Stimulated activated CD8-positive, alpha-beta memory T cell treated with anti-CD3 and anti-CD28 coated beads, Interleukin-7, amount 100 ng/mL, for 1 hour (primary cell): ENCODE measurements at places on chromosomes 7 and 10.

DNA sequence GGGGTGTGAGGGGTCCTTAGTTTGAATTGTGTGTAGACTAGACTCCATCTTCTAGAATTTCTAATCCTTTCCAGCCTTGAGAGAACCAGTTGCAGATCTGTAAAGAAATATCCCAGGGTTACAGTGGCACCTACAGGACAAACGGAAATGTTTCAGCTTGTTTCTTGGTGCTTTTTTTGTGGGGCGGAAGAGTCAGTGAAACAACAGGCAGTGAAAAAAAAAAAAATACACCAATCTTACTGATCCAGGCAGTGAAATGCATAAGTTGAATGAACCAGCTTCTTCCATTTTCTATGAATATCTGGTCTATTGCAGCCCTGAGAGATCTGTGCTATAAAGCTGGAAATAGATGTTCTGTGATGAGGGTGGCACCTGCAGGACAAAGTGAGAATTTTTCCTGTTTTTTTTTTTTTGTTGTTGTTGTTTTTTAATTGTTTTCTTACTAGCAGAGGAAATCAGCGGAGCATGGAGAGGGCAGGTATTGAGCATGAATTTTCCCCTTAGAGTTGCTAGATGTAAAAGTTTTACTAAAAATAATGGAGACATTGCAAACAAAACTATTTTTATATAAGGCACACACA lies 81.9 kb upstream of the DYNC1I1 start:
- no peak for DNase-seq

DNA sequence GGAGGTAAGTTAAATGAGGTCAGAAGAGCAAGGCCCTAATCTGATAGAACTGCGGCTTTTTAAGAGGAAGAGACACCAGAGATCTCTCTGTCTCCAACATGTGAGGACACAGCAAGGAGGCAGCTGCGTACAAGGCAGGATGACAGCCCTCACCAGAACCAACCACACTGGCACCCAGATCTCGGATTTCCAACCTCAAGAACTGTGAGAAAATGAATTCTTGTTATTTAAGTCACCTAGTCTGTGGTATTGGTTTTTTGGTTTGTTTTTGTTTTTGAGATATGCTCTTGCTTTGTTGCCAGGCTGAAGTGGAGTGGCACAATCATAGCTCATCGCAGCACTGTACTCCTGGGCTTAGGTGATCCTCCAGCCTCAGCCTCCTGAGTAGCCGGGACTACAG lies 127.2 kb downstream of the DLG5 start:
- no peak for DNase-seq

DNA sequence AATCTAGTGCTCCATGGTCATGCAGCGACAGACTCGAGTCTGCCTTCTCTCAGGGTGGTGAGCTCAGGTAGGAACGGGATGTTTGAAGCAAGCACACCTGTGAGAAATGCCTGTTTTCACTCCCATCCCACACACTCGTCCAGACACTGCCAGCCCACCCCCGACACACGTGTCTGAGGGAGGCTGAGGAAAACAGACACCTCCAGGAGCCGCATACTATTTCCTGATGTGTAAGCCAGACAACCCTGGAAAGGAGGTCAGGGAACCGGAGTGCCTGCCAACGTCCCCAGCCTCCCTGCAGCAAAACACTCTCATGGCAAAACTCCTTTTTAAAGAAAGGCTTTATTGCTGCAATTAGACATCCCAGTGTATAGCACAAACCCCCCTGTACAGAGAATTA lies 80.2 kb downstream of the ALOX5 start:
- no peak for DNase-seq

DNA sequence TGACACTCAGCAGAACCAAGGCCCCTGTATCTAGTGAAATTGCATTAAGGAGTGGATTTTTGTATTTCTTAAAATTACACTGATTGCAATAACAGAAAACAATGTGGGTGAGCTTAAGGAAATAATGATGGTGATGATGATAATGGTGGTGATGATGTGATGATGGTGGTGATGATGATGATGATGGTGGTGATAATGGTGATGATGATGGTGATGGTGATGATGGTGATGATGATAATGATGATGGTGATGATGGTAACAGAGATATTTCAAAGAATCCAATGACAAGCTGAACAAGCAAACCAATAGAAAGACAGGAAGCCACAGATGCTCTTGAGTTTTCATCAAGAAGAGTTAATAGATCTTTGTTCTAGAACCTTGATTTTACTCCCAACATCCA lies 630.7 kb upstream of the AUTS2 start:
- no peak for DNase-seq

DNA sequence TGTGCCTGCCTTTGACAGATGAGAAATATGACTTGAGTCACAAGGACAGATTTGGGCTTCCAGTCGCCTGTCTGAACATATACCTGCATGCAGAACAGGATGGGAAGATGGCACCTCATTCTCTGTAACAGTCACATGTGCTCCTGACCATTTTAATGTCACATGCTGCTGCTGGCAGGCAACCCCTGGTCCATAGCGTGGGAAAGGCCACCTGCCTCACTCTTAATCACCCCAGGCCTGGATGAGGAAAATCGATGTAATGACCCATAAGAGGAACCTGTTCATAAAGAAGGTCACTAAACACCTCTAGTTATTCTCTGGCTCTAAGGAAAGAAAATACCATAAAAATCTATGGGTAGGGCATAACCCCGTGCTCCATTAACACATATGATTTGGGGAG lies 110.2 kb downstream of the GFRA1 start:
- DNase-seq, result no peak

- no peak for DNase-seq
These were observed 241.0 kb upstream of the PRSS1 start for GRCh38 chr7:142508251-142508650.

DNA sequence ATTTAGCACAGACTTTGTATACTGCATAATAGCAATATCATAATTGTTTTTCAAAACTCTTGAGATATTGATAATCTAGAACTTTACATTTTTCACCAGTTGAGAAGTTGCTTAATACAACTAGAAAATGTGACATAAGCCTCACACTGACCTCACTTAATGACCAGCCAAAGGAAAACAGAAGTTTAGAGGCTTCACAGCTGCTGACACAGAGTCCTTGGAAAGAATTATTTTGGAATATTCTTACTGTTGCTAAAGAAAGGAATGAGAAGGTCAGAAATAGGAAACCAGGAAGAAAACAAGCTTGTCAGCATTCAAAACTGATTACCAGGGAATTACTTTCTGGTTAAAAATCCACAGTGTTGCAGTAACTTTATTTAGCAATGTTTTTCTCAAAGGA lies 35.5 kb upstream of the WASL start:
- no peak for DNase-seq

GRCh38 chr10:79979310-79979975 lies 30.5 kb upstream of the SFTPD start:
- no peak for DNase-seq

DNA sequence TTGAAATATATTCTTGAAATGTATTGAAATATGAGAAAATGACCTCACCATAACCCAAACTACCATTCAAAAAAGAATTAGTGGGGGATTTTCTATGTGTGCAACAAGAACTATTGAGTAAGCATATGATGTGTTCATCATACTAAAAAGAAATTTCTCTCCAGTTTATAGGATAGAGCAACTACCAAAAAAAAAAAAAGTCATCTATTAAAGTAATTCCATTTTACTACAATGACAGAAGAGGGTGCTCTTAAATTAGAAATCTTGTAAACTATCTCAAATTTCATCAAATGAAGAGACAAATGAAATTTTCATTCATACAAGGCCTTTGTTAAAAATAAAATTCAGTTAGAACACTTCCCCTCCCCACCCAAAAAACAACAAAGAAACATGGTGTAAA lies 195.4 kb upstream of the PLXDC2 start:
- DNase-seq, result no peak

DNA sequence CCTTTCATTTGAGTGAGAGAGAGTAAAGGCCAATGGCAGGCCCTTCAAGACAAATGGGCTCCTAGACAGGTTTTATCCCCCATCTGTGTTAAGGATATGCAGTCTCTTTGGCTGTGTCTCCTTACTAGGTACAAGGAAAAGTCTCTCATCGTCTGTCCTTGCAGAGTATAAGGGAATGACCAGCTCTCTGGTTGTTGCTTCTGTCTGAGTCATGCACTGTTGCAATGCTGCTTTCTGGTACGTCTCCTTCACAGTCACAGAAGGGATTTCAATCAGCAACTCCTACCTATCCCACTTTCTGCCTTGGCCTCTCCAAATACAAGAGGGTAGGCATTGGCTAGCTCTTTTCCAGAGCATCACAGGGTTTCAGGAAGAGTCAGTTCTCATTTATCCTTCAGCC lies 48.1 kb downstream of the CTTNBP2 start:
- no peak for DNase-seq

DNA sequence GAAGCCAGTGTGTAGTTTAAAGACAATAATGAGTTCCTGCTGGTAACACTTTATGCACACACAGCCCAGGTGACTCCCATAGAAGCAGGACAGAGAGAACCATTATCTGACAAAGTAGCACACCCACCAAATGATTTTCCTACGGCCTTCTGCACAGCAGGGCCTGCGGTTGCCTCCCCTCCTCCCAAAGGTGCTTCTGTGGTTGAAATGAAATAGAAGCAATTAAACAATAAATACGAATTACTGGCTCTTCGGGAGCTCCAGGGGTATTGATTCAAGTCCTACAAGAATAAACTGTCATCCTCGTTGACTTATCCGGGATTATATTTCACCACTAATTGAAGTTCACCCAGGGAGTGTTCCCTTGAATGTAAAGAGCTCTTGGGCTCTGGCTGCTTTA lies 172.1 kb downstream of the ACTR3B start:
- no peak for DNase-seq

GRCh38 chr10:130363899-130364445 lies 227.8 kb downstream of the GLRX3 start:
- DNase-seq, result no peak

- no peak for DNase-seq
These were observed 498.1 kb downstream of the PLXNA4 start for GRCh38 chr7:132077971-132078685.

DNA sequence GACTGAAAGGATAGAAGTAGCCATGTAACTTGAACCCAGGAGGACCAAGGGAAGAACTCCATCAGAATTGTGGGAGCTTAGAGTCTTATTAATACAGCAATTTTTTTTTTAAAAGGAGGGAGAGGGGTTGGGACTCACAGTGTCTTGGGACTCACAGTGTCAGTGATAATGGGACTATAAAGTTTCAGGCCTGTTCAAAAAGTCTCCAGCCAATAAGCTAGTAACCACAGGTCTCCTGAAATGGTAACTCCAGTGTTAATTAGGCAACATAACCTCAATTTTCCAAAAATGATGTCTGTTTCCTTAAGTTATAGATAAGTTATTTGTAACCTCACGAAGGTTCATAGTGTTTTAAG lies 2.4 kb upstream of the HNRNPH3 start:
- no peak for DNase-seq
